ENCODE measurements at places on chromosomes 1 and 21.

- no peak overlapping the region for H3K27ac ChIP-seq
- H3K27me3 ChIP-seq, result no peaks in the 10 kb centered on the region
- no peaks in the 10 kb centered on the region for H3K36me3 ChIP-seq
- H3K4me3 ChIP-seq, result no peak overlapping the region
- DNase-seq, result no peak
These were observed 393.5 kb upstream of the ADGRL2 start for GRCh38 chr1:81407000-81407821.

GRCh38 chr1:2592672-2593071 is 6.1 kb downstream of the PRXL2B start:
- no peak overlapping the region for H3K27ac ChIP-seq
- H3K4me3 ChIP-seq, result no peak overlapping the region
- H3K27me3 ChIP-seq, result no peaks in the 10 kb centered on the region
- no peak for DNase-seq
- no peaks in the 10 kb centered on the region for H3K36me3 ChIP-seq
- no peaks in the 10 kb centered on the region for H3K4me1 ChIP-seq

- no peaks in the 10 kb centered on the region for H3K4me1 ChIP-seq
- DNase-seq, result no peak
- H3K27me3 ChIP-seq, result no peaks in the 10 kb centered on the region
- H3K4me3 ChIP-seq, result no peak overlapping the region
- no peaks in the 10 kb centered on the region for H3K36me3 ChIP-seq
These were observed 110.6 kb downstream of the HS2ST1 start for GRCh38 chr1:87024936-87025540.

- no peaks in the 10 kb centered on the region for H3K27me3 ChIP-seq
- H3K36me3 ChIP-seq, result no peaks in the 10 kb centered on the region
- H3K4me3 ChIP-seq, result no peak overlapping the region
- H3K27ac ChIP-seq, result no peak overlapping the region
These were observed 12.5 kb upstream of the SMPDL3B start for GRCh38 chr1:27922272-27922671.
